ENCODE measurements at places on chromosomes 11 and 22. TPM values are rescaled to one million over a fixed set of nuclear protein-coding genes. Genes with fewer than 3 reads are reported as not detected.

- DNase-seq: peak; percentile 93
These were observed 23.0 kb upstream of the EXPH5 start for GRCh38 chr11:108616549-108616948.

Gene SCN3B
- 0.05 TPM for total RNA-seq

- no peak for DNase-seq
These were observed 52.2 kb downstream of the NUP98 start for GRCh38 chr11:3745161-3745560.

- no peak for DNase-seq
These were observed 3.3 kb downstream of the FAM118B start for GRCh38 chr11:126214841-126215240.

Gene TRIM49
- total RNA-seq: not detected

- peak; percentile 49 for DNase-seq
These were observed 1185.4 kb downstream of the LRRC4C start for GRCh38 chr11:40274017-40274416.

Gene C22orf15
- 0.40 TPM for total RNA-seq

Gene LRRC55
- not detected for total RNA-seq

Measured in A172 (cell line).